ENCODE measurements at places on chromosomes 7 and 10.

DNA sequence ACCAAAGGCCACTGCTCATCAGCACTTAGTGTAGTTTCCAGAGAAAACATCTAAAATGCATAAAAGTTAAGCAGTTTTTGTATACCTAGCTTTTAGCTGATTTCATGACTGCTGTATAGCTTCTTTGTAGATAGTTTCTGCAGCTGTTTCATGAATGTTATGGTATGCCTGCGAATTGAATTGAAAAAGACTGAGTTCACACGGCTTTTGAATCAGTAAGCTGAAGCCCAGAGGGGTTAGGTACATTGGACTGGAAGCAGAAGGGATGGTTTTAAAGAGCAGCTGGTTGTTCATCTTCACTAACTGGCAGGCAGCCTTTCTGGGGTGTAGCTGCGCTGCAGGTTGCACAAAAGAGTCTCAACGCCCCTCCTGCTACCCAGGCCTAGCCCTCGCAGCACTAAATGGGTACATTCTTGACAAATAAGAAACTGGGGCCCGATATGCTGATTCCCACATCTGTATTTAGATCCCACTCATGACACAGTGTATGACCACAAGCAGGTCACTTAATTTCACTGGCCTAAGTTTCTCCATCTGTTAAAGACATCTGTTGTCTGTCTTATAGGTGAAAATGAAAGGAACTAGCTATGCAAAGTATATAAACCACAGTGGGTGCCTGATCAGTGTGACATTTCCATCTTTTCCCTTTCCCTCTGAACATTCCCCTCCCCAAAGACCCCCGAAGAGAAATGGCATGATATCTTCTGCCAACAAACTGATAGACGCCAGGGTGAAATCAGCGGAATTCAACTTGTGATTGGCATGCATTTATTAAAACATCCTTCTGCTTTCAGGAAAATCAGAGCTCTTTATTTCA is 85.9 kb upstream of the AGBL3 start:
- DNase-seq, result no peak

DNA sequence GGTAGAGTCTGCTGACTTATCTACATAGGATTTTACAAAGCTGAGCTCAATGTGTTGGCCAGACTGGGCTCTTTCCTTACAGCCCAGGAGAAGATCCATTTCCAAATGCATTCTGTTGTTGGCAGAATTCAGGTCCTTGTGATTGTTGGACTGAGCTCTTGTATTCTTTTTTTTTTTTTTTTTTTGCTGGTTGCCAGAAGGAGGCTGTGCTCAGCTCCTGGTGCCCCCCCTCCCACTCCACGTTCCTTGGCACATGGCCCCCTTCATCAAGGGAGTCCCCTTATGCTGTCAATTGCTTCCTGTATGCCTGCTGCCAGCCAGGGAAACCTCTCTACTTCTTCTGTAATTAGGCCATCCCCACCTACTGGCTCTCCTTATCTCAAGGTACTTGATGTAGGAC is 518.1 kb upstream of the AKR1E2 start:
- DNase-seq, result no peak

- DNase-seq, result no peak
These were observed 407.7 kb downstream of the GALNT17 start for GRCh38 chr7:71539615-71540014.

- no peak for DNase-seq
These were observed 26.7 kb downstream of the ELAPOR2 start for GRCh38 chr7:87032604-87033339.
